GM23248 (cell line): ENCODE measurements at places on chromosomes 4 and X.
A peak's percentile ranks its signal among the peaks of the same experiment; 100 is the strongest.

DNA sequence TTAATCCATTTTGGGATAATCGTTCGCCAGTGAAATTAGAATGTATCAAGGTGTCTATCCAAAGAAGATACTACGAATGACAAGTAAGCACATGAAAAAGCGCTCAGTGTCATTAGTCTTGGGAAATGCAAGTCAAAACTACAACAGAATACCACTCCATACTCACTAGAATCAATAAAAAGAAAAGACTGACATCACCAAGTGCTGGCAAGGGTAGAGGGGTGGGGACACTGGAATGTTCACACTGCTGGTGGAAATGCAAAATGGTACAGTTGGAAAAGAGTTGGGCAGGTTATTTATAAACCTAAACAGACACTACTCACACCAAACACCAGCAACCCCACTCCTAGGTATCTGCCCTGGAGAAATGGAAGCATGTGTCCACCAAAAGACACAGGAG is 11.2 kb downstream of the WDR1 start:
- peak; percentile 27 for DNase-seq

DNA sequence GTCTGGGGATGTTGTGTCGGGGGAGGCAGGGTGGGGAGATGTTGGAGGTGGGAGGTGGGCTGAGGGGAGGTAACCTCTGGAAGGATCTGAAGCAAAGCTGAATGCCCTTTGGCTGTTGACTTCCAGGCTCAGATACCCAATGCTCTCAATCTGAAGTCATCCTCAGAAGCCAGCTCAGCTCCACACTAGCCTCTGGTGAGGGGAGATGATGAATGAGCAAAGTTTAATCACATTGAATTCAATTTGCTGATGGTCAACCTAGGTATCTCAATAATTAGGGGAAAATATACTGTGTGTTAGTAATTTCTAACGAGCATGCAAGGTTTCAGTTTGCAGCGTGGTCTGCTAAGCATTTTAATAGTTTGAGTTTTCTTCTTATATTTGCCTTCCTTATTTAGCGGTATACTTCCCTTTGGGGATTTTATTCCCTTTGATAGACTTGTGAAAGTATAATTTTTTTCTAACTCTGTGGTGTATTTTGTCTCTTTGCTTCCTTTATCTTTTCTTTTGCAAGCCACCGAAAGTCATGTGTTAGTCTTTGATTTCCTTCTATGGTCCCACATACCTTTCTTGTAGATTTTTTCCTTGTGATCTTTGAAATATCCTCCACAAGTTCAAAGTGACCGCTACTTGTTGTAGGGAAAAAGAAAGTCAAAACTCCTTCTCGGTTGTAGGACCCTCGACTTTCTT is 146.3 kb upstream of the LEF1 start:
- DNase-seq: no peak

DNA sequence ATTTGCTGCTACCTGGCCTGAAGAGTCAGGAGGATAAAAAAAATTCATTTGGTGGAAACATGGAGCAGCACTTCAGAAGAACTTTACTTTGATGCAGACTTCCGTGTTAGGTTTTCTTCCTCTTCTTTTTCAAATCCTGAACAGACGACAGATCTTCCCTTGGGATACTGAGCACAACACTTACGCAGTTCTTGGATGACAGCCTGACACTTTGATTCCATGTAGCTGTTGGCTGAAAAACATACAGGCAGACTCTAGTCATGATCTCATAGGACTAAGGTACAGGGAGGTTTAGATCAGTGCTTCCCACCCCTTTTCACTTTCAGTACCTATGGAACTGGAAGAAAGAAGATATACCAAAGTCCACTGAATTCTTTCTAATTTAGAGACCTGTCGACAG is 9.2 kb downstream of the CMC4 start:
- DNase-seq: no peak

DNA sequence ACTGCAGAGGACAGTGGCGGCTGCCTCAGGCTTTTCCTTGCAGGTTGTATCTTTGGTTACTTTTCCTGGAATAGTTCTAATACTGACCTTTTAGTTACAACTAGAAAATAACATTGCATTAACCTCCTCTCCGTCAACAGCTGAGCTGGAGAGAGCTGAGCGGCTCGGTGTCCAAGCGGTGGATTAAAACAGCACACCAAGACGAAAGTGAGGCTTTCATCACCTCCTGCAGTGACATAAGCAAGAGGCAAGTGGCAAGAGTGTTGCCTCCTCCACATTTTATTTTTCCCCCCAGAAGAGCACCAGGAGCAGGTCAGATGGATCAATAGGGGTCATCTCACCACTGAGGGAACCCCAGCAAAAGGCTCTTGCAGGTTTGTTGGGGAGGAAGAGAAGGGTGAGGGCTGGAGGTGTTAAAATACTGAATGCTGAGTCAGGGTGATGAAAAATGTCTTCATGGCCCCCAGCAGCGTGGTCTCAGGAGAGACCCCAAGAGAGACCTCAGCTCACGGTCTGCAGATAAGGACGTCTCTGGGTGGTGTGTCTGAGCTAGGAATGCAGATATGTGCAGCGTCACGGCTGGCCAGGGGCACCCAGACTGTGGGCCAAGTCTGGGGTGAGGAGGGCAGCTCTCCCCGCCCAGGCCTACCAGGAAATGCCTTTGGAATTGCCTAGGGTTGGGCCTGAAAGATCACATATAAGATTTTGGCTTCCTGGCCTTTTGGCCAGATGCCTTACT is 50.3 kb downstream of the CASP3 start:
- DNase-seq: peak; percentile 38

DNA sequence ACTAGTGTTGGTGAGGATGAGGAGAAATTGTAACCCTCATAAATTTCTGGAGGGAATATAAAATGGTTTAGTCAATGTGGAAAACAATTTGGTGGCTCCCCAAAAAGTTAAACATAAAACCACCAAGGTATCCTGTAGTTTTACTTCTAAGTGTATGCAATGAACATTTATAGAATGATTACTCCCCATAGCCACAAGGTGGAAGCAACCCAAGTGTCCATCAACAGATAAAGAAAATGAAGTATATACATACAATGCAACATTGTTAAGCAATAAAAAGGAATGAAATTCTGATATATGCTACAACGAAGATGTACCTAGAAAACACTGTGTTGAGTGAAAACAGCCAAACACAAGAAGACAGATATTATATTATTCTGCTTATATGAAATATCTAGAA is 569.1 kb upstream of the GRID2 start:
- DNase-seq: no peak

DNA sequence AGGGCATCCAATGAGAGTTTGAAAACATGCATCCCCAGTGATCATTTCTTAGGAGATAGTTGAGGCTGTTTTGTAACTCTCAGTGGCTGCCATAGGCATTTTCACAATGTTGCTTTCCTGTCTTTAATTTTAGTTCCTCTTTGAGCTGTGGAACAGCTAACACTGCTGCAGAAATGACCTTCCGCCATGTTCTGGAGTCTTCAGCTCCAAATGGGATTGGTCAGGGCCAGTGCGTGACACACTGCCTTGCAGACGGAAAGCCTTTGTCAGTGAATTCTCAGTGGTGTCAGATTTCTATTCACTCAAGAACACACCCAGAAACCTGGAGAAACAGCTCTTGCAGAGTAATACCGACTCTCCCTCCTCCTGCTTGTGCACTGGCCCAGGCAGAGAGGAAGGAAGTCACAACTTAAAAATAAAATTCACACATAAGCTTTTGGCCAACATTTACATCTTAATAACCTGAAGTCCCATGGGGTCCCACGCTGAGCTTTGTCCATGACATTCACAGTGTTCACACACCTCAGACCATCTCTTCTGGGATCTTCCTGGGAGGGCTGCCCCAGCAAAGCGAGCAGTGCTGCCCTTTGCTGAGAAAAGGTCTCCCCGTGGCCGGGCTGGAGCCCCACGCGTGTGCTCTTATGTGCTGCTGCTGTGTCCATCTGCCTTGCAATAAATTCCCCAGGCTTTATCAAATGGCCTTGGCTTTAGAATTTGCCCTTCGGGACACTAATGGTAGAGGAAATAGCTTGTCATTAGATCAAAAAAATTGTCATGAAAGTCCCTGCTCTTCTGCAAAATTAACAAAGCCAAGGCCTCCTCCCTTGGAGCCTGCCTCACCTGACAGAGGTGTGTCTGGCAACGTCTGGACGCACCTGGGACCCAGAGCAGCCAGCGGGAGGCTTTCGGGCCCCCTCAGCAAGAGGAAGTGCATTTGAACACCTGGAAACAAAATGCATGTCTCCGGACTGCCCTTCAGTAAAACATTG is 126.8 kb downstream of the IRF2 start:
- no peak for DNase-seq

DNA sequence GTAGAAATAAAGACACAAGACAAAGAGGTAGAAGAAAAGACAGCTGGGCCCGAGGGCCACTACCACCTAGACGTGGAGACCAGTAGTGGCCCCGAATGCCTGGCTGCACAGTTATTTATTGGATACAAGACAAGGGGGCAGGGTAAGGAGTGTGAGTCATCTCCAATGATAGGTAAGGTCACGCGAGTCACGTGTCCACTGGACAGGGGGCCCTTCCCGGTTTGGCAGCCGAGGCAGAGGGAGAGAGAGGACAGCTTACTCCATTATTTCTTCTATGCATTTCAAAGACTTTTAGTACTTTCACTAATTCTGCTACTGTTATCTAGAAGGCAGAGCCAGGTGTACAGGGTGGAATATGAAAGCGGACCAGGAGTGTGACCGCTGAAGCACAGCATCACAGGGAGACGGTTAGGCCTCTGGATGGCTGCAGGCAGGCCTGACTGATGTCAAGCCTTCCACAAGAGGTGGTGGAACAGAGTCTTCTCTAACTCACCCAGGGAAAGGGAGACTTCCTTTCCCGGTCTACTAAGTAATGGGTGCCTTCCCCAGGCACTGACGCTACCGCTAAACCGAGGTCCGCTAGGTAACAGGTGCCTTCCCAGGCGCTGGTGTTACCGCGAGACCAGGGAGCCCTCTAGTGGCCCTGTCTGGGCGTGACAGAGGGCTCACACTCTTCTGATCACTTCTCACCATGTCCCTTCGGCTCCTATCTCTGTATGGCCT is 44.9 kb downstream of the ZBTB49 start:
- DNase-seq: peak; percentile 63

GRCh38 chr4:6969826-6970800 is 60.5 kb downstream of the TBC1D14 start:
- no peak for DNase-seq

- no peak for DNase-seq
These were observed 5.1 kb upstream of the SLC25A6 start for GRCh38 chrX:1397001-1397400.
